ENCODE measurements at places on chromosomes 7 and 10.
A peak's percentile ranks its signal among the peaks of the same experiment; 100 is the strongest.

DNA sequence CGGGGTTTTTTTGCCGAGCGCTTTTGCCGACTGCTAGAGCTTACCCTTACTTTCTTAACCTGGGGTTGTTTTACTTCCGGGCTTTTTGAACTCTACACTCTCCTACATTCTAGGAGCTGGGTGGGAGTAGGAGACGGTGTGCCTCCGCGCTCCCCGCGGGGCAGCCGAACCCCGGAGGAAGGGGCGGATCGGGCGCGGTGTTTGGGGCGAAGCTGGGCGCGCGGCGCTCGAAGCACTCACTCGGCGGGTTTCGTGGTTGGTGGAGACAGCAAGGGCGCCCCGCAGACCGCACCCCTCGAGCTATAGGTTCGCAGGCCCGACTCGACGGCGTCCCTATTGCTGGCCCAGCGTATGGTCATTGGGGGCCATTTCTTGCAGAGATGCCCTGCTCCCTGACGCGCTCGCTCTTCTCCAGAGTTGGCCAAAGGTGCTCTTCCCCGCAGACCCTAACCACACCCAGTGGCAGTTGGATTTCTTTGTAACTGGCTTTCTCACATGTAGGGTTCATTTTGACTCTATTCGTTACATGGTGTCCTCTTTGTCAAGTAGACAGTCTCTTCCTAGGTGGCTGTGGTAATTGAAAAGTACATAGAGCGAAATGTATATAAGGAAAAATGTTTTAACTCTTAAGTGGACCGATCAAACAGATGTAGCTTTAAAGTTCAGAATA, 364 bp downstream of the ZNF518A start:
- peak; percentile 4 for DNase-seq

GRCh38 chr10:85600026-85600743, 766.4 kb downstream of the GRID1 start:
- no peak for DNase-seq

- no peak for DNase-seq
Measured at GRCh38 chr10:58237014-58237834, 30.5 kb downstream of the IPMK start.

DNA sequence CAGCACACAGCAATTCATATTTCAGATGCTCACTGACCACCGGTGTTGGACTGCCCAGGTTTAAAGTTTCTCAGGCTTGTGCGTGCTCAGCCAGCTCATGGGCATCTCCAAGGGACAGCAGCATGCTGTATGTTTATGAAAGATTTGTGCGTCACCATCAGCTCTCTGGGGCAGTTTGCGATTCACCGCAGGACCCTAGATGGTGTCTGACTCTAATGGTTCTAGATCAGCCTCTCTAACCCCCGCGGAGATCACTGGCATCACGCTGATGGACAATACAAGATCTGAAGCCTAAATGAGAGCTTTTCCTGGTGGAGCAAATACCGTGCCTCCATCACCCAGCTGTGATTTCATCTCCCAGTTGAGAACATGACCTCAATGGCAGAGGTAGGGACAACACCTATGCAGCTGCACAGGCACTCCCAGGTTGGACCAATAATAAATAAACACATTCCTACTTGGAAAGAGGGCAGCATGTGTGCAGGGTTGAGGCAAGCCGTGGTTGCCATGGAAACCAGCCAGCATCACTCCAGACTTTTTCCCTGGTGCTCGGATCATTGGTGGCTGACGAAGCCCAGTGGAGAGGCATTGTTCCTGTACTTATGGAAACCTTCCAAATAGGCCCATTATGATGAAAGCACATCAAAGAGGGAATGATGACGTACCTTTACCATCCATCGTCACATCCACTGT, 253.6 kb downstream of the KCNMA1 start:
- no peak for DNase-seq

GRCh38 chr7:147321504-147321903, 1204.9 kb downstream of the CNTNAP2 start:
- no peak for DNase-seq

DNA sequence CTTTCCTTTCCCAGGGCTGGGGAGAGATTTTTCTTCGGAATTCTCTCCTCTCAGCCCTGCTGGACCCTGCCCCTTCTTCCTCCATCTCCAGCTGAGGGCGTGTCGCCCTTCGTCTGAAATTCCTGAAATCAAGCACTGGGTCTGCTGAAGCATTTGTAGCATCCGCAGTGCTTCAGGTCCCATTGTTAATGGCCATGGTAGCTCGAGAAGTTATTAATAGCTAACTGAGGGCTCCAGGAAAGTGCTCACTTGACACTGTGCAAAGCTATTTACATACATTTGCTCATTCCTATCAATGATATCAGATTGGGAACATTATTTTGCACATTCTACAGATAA, 515 bp downstream of the FAM149B1 start:
- no peak for DNase-seq

DNA sequence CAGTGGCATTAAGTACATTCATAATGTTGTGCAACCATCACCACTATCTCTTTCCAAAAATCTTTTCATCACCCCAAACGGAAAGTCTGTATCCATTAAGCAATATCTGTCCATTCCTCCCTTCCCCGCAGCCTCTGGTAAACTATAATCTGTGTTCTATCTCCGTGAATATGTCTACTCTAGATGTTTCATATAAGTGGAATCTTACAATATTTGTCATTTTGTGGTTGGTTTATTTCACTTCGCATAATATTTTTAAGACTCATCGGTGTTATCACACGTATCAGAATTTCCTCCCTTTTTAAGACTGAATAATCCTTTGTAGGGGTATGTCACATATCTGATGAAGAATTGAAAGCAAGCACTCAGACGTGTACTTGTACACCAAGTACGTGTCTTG, 86.0 kb upstream of the FGFR2 start:
- no peak for DNase-seq

- no peak for DNase-seq
Measured at GRCh38 chr10:79025199-79025832, 43.5 kb upstream of the ZMIZ1 start.

DNA sequence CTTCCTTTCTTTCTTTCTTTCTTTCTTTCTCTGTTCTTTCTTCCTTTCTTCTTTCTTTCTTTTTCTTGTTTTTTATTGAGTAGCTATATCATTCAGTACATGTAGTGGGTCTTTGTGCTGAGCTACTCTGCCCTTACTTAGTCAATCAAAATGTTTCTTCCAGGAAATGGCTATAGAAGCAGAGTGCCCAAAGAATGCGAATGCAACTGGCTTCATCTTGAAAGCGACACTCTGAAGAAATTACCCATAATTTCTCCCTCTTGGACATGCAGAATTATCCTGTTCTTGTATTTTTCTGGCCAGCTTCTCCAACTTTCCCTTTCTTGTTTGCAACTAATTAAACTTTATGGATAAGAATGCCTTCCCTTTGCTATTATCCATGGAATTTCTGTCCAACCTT, 441.5 kb downstream of the MAGI2 start:
- no peak for DNase-seq

DNA sequence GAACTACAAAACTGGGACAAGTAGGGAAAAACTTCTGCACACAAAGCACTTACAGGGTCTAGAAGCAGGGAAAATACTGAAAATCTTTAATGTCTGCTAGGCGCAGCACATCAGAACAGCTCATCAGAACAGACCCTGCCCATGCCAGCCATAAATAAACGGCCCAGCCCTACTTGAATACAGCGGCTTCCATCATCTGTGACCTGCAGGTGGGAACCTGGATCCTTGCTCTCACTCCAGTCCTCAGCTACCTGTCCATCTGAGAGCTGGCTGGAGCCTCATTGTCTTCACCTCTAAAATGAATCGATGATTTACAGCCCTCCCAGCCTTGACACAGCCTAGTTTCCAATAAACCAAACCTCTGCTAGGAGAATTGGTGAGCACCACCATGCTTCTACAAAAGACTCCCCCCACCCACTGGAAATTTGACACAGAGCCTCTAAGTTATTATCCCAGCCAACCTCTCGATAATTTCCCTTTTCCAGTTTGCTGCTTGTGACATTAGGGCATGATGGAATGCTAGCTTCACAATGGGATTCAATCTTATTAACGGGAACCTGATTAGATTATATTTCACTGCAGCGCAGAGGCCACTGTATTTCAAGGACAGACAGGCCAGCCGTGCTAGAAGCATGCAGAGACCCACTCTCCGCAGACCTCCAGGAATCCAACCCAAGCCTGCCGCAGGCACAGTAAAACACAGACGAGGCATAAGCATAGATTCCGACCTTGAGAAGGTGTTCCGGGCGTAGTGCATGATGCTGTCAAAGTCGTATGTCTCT, 61.6 kb upstream of the OPALIN start:
- no peak for DNase-seq

DNA sequence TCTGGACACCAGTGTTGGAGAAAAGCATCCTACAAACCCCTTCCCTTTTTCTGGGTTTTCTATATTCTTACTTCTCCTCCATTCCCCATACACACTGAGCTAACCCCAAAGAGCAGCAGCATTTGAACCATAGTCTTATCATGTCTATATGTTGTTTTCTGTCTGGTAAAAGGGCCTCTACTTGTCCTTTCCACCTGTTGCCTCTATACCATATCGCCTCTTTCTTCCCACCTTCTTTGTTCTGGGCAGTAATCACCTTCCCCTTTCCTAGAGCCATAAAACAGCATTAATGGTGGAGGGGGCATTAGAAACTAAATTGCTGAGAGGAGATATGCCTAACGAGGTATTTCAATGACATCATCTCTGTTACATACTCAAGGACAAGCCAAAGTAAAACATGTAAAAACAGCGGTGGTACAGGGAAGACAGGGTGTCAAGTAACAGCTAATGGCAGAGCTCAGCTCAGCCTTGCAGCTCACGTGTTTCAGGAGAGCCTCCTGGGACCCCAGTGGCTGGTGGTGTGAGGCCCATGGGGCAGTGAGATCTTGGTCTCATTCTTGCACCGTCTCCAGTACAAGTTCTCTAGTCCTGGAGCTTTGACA, 20.6 kb downstream of the NPY start:
- DNase-seq, result no peak

GRCh38 chr10:128109707-128110106, 16.5 kb downstream of the MKI67 start:
- no peak for DNase-seq

- DNase-seq, result no peak
Measured at GRCh38 chr10:62244785-62245467, 23.7 kb downstream of the RTKN2 start.

- no peak for DNase-seq
Measured at GRCh38 chr7:84237533-84238173, 43.1 kb upstream of the SEMA3A start.

DNA sequence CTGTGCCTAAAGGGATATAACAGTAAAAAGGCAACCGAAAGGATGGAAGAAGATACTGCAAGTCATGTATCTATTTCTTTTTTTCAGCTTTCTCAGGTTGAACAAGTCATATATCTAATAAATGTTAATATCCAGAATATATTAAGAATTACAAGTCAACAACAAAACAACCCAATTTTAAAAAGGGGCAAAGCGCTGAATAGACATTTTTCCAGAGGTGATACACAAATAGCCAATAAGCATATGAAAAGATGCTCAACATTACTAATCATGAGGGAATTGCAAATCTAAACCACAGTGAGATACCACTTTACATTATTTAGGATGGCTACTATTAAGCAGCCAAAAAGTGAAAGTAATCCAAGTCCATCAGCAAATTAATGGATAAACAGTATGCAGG, 23.0 kb downstream of the DBF4 start:
- no peak for DNase-seq

DNA sequence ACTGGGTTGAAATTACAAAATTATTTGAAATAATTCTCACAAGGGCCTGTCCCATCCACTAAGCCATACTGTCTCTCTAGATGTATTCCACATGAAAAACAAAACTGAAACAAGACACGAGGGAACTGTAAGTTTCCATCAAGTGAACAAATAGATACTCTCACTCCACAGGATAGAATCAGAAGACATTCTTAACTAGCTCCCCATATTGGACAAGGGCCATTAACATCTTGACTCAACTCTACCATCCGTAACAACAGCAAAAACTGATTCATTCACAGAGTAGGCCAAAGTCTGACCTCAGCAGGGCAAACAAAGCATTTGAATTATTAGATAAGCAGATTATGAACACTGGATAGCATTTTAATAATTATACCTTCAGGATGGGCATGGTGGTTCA, 29.1 kb downstream of the UBE2H start:
- no peak for DNase-seq

GRCh38 chr10:29132551-29133111, 156.2 kb upstream of the LYZL1 start:
- DNase-seq, result no peak

DNA sequence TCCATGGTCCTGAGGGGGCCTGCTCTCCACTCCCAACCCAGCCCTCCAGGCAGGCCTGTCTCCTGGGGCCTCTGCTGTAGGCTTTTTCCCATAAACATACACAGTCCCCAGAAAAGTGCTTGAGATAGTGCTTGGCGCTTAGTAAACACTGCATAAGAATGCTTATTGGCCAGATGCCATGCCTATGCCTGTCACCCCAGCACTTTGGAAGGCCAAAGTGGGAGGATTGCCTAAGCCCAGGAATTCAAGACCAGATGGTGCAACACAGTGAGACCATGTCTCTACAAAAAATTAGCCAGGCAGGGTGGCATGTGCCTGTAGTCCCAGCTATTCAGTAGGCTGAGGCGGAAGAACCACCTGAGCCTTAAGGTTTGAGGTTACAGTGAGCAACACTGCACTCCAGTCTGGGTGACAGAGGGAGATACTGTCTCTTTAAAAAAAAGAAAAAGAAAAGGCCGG, 24.6 kb upstream of the ASL start:
- DNase-seq, result no peak

- DNase-seq, result no peak
Measured at GRCh38 chr7:38189231-38189938, 11.3 kb downstream of the STARD3NL start.

- DNase-seq, result no peak
Measured at GRCh38 chr10:73969224-73969841, 28.6 kb upstream of the VCL start.

DNA sequence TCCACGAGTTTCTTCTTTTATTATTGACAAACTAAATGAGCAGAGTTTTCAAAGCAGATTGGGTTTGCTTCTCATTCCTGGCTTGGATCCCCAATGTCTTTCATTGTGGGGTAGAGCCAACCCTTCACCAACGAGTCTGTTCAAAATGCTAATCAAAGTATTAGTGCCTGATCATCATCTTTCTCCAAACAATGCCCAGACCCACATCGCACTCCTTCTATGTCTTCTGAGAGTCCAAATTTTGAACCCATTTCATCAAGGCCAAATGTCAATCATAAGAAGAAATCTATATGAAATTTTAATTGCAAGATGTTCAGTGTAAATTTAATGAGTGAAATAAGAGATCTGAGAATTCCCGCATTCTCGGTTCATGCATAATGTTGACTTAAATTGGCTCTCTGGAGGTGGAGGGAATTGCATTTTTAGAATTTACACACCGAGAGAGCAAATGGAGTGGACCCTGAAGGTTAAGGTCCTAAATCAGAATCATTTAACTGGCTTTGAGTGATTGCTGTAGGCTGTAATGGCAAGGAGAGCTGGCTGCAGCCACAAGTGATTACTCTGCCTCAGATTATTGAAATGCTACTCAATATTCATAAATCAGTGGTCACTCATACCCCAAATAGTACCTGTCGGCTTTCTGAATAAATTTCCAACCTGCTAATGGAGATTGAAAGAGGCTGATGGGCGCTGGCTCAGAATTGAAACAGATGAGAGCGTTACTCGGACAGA, 602.9 kb downstream of the TYW1 start:
- no peak for DNase-seq

GRCh38 chr10:14545827-14546226, 215.1 kb upstream of the FRMD4A start:
- DNase-seq, result no peak

GRCh38 chr7:23357190-23358093, 58.3 kb downstream of the MALSU1 start:
- DNase-seq, result no peak

Data from thoracic aorta (tissue), 2 donors.